SK-MEL-5 (cell line): ENCODE measurements at places on chromosomes 1 and 21.

- no peak for DNase-seq
Observed at GRCh38 chr1:197632005-197632404, 143.3 kb downstream of the DENND1B start.

- DNase-seq = no peak
Observed at GRCh38 chr1:226154593-226154992, 31.9 kb downstream of the ACBD3 start.

- no peak for DNase-seq
Observed at GRCh38 chr1:24860841-24861240, 69.2 kb downstream of the RUNX3 start.

DNA sequence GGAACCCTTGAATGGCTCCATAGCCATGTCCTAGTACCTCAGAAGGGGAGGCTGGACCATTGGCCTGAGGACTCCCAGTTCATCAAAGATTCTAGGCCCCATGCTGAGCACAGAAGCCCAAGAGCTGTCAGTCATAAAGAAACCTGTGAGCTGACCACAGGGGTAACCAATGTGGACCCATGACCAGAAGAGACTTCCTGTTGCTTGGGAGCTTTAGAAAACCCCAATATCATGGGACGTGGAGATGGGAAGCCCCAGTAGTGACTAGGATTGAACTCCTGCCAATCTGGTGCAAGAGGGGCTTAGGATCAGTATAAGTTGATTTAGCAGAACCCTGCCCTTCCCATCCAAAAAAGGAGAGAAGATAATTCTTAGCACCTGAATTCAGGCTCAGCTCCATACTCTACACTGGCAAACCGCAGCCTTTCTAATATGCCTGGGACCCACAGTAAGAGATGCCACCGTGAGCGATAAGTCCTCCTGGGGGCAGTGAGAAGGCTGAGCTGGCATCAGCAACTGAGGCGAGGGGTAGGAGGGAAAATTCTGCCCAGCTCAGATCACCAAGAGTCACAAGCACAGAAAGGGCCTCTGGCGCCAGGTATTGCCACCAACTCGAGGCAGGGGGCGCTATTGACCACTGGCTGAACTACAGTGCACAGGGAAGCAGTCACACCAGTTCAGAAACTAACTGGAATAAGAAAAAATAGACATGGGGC, 108.9 kb downstream of the CAPN8 start:
- peak; percentile 67 for DNase-seq

DNA sequence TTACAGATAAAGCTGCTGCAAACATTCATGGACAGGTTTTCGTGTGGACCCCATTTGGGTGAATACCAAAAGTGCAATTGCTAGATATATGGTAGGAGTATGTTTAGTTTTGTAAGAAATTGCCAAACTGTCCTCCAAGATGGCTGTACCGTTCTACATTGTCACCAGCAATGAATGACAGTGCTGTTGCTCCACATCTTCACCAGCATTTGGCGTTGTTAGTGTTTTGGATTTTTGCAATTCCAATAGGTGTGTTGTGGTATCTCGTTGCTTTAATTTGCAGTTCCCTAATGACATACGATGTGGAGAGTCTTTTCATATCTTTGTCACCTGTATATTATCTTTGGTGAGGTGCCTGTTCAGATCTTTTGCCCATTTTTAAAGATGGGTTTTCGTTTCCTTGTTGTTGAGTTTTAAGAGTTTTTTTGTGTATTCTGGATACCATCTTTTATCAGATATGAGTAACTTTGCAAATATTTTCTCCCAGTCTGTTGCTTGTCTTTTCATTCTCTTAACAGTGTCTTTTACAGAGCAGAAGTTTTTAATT, 12.1 kb downstream of the CATSPERE start:
- DNase-seq = no peak

GRCh38 chr1:178030467-178030866, 60.6 kb upstream of the SEC16B start:
- DNase-seq = no peak

DNA sequence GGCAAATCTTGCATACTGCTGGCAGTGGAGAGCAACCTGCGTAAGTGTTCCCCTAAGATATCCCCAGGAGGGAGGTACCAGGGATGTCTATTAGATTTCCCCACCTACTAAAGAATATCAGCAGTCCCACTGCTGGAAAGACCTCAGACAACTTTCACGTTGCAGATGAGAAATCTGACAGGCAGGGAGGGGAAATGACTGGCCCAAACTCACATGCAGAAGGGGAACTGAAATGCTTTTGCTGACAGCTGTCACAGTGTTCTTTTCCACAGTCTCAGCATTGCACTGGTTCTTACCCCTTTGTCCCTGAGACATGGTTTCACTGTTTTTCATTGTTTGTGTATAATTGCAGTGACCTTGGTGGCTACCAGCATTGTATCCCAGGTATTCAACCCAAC, 84.8 kb upstream of the ATP1A1 start:
- DNase-seq = no peak

DNA sequence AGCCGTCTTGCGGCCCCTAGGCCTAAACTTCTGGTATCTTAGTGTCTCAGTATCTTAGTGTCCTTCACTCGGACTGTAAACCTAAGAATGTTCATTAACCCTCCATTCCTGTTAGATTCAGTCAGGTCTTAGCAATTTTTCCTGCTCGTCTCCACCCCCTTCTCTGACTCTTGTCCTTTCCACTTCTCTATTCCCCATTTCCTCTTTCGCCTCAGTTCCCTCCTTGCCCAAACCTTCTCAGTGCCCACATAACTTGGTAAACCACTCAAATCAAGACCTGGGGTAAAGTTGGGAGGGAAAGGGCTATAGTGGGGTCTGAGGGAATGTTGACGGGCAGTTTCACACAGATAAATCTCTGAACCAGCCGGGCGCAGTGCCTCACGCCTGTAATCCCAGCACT, 726 bp upstream of the FCER1G start:
- no peak for DNase-seq
